Activated naive CD8-positive, alpha-beta T cell treated with anti-CD3 and anti-CD28 coated beads for 36 hours (primary cell): ENCODE measurements at places on chromosomes 12 and 14.

DNA sequence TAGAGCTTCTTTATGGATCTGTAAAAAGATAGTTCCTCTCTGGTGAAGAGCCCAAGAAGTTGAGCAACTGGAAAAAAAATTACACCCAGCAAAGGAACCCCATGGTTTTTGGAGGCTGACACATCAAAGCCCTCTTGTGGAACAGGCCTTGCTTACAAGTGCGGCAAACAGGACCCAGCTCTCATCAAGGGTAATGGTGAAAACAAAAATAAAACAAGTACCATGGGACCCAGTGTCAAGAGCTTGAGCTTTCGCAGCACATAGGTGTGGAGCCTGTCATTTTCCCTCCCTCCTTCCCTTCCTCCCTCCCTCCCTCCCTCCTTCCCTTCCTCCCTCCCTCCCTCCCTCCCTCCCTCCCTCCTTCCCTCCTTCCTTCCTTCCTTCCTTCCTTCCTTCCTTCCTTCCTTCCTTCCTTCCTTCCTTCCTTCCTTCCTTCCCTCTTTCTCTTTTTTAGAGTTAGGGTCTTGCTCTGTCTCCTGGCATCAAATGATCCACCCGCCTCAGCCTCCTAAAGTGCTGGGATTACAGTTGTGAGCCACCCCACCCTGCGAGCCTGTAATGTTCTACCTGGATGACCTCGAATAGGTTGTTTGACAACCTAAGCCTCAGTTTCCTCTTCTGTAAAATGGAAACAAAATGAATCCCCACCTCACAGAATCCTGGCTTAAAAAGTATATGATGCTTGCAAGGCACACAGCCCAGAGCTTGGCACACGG is 114.3 kb upstream of the RPH3A start:
- no peak for DNase-seq

GRCh38 chr14:90510159-90510558 is 113.3 kb downstream of the CALM1 start:
- DNase-seq = no peak

DNA sequence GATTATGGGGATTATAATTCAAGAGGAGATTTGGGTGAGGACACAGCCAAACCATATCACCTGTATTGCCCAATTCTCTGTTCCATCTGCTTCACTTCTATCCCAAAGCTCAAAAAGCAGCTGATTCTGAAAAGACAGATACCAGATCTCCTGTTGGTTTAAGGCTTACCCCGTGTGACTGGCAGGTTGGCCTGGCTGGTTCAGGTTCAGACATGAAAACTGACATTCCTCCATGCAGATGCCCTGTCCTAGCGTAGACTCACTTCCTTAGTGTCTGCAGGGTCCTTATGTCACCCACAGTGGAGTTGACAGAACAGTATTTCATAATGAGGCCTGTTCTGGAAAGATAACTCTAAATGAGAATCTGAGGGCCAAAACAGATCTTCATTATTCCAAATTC is 61.1 kb upstream of the FLRT2 start:
- DNase-seq = no peak

GRCh38 chr12:27999970-28000369 is 27.4 kb upstream of the PTHLH start:
- DNase-seq = no peak

GRCh38 chr12:107469011-107469410 is 216.6 kb upstream of the PWP1 start:
- no peak for DNase-seq

- DNase-seq = no peak
These were observed 18.8 kb upstream of the GAS2L3 start for GRCh38 chr12:100554608-100555077.

GRCh38 chr12:78864403-78864869 is at the start of gene SYT1:
TSS of gene SYT1 (plus strand) at chr12:78864774.
- DNase-seq = no peak

DNA sequence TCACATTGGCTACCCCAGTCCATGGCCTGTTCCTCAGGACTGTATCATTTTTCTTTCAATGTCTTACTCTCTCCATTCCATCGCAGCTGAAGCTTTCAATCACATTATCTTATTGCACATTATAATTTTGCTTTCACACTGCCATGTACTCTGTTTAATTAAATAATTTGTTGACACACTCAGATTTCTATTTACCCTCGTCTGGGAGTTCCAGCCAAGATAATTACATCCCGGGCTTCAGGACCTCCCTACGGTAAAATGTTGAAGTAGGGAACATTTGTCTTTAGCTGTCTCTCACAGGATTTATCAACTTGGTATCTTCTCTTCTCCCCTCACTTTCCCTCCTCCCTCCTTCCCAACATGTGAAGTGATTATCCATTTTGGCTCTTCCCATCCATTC is 177.2 kb upstream of the RASSF8 start:
- DNase-seq = no peak

GRCh38 chr14:103123634-103124500 is 606 bp downstream of the TNFAIP2 start:
- no peak for DNase-seq

DNA sequence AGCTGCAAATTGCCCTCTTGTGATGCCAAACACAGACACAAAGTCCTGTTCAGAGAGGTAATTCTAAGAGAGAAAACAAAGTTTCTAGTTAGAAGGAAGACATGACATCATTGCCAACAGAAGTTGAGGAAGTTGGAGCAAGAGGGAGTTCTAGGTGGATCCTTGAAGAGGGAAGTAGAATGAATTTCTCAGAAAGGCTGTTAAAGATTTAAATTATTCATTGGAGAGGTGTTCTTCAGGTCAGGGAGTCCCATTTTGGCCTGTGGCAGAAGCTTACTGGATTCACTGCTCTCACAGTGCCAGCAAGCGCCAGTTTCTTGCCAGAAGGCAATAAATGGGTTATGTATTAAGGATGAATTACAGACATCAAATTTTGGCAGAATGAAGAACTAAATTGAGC is 15.3 kb downstream of the TSFM start:
- no peak for DNase-seq

GRCh38 chr14:74911221-74911620 is 11.8 kb downstream of the RPS6KL1 start:
- DNase-seq = no peak

DNA sequence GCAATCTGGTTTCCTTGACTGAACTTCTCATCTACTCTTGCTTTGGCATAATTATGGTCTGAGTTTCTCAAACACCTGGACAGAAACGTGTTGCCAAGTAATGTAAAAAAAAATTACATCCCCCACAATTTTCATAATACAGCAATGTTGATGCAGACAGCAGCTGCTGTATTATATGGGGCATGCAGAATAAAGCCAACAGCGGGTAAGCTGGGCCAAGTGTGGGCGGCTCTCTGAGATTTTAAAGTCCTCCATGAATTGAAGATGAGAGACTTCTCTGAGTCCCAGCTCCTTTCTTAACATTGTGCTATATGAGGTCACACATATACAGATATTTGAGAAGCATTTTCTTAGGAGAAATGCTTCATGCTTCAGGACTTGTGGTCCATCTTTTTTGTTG is 881.2 kb downstream of the GALC start:
- DNase-seq = no peak

DNA sequence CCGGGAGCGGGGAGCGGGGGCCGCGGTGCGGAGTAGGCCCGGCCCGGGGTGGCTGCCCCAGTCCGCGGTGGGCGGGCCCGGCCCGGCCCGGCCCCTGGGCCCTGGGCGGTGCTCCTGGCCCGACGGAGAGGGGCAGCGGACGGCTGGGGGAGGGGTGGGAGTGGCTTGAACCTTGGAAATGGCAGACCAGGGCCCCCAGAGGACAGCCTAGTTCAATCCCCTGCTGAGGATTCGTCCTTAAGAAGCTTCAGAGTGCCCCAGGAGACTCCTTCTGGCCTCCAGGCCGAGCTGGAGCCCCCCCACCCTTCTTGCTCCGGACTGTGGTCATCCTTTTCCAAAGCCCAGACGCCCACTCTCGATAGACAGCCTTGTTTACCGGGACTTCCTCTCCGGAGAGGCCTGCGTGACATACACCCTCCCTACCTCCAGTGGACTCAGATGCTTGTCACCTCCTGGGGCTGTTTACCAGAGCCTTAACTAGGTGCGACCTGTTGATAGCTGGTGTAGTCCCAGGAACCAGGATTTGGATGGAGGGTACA is 458 bp downstream of the KHNYN start:
- peak; percentile 69 for DNase-seq

- DNase-seq = no peak
These were observed 7.6 kb upstream of the KCNA5 start for GRCh38 chr12:5036031-5036430.
